ENCODE measurements at places on chromosomes 6 and 20.

DNA sequence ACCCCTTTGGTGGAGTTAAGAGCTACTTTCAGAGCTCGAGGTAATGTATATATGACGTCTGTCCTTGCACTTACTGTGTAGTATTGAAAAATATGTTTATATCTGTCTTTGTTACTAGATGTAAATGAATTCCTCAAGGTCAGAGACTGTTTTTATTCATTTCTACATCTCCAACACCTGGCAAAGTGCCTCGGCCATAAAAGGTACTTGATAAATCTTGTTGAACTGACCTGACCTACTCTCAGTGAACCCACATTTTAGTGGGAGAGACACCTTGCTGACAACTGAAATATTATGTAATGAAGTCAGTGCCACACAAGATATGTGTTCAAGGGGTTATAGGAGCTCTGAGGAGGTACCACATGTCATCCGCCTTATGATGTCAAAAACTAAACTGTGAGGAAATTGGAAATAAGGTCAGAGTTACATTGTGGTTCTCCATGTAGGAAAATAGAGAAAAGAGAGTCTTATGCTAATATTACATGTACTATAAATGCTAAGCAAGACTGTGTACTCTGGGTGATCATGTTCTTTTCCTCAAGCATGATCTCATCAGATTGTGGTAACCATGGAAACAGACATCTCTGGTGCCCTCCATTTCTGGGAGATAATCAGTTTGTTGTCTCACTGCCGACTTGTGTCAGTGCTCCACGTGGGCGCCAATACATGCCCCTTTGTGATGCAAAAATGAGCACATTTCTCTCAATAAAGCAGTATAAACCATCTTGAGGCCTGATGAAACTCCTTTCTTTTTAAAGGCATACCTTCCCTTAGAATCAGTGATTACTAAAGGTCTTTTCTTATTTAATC is 5.7 kb upstream of the TMEM30A start:
- no peak for DNase-seq

DNA sequence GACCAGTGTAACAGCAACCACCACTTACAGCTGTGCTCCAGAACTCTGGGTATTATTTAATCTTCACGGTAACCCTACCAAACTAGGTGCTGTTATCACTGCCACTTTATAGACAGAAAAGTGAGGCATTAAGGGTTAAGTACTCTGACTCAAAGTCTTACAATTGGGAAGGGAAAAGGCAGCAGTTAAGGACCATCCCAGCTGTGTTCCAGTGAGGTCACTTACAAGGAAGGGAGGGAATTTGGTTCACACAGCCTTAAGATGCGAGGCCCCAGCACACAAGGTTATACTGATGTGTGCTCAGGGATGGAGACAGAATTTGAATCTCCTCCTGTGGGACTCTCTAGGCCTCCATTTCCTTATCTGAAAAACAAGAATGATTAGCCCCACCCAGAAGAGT is 46.7 kb downstream of the TRERF1 start:
- no peak for DNase-seq

DNA sequence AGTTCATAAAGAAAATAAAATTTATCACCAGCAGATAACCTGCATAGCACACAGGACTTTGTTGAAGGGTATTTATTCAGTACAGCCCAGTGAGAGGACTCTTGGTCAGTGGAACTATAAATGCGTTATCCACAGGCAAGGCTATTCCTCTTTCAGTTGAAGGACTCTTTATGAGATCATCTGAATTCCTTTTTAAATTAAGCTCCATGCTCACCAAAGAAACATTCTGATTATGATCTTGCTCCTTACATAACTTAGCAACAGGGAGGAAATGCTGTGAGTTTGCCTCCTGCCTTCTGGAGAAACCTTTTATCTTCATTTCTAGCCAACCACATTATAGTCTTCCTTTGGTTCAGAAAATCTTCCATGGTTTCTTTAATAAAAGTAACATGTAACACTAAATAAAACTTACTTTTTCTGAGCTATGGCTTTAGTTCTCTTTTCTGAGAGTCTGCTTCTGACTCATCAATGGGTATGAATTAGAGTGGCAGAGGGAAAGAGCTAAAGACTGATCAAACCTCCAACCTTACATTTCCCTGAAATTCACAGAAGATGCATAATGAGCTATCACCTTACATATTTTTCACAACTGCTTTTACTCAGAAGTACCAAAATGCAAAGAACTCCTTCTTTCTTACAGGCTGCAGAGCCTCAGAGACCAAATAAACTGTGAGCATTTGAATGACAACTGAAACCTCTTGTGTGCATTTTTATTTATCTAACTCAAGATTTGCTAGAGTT is 267.2 kb downstream of the ADGRG6 start:
- DNase-seq = no peak

DNA sequence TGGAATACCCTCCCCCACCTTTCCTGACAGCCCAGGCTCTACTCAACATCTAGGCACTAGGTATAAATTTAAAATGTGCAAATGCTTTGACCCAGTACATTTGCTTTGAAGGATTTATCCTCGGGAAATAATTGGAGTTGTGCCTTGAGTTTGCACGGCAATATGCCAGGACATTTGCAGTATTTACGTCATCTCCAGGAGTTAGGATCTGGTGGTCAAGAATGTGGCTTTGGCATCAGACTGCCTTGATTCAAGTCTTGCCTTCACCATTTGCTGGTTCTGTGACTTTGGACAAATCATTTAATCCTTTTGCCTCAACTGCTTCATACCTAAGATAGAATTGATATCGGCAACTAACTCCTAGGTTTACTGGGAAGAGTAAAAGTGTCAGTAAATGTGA is 169.6 kb downstream of the PLCB1 start:
- no peak for DNase-seq

DNA sequence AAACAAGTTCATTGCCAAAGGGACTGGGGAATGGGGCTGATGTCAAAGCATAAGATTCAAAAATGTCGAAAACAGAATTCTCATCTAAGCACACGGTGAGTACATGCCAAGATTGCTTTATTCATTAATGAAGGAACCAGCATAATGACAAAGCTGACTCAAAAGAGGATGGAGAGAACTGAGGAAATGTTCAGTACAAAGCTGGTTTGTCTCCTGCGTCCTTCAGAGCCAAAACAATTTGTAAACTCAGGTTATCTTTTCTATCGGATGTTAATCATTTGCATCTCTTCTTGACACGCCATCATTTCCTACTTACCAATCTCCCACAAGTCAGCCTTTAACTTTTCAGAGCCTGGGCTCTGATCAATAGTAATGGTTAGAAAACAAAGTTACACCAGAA is 195.6 kb upstream of the PMEPA1 start:
- DNase-seq = no peak

DNA sequence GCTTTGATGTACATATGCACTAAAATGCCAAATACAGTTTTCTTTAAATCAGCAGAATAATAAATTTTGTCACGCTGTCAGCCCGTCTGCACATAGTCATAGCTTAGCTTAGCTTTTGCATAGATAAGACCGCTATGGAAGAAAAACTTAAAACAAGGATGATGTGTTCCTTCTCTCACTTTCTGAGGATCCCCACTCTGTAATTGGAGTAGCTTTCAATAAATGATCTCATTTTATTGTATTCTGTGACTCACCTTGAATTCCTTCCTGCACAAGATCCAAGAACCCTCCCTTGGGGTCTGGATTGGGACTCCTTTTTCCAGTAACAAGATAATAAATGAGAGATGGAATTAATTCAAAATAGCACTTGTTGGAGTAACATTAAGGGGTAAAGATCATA is 186.2 kb downstream of the CDH26 start:
- no peak for DNase-seq

- DNase-seq = no peak
These were observed 272.2 kb downstream of the KCNQ5 start for GRCh38 chr6:72894091-72894490.

- no peak for DNase-seq
These were observed 73.6 kb downstream of the NDUFAF5 start for GRCh38 chr20:13858439-13858838.

DNA sequence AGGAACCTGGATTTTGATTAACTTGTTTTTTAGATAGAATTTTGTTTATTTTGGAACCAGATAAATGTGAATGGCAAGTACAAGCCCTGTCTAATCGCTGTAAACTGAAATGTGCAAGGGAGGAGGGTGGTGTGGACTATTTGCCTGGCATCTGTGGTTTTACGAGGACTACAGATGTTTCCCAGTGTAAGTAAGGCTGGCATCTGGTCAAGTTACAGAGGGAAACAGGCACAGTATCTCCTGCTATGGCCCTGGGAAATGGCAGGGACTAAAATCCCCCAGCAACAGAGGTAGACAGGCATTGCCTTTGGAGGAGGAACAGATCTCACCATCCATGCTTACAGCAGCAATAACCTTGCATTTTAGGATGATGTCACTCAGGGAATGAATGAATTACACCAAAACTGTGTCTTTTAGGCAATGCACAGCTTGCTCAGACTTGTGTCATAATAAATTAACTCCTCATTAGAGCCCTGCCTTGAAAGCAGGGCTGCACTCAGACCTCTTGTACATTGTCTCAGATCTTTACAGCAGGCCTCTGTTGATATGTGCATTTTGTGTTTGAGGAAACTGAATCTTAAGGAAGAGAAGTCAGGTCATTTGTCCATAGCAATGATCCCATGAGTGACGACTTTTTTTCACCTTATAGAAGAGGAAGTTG is 96.2 kb downstream of the TCP11 start:
- no peak for DNase-seq

DNA sequence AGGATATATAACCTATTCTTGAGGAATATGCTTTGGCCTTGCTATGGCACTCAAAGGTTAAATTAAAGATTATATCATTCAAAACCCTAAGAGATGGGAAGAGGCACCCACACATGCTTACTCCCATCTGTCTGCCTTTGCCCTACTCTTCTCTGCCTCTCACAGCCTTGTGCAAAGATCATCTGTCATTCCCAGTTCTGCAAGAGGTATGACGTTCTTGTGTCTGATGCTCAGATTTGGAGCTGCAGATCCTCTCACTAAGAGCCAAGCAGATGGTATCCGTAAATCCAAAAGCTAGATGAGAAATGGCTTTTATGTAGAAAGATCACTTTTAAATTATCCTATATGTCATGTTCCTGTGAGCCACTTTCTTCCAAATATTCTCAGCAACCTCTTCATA is 112.0 kb downstream of the GPR63 start:
- no peak for DNase-seq

DNA sequence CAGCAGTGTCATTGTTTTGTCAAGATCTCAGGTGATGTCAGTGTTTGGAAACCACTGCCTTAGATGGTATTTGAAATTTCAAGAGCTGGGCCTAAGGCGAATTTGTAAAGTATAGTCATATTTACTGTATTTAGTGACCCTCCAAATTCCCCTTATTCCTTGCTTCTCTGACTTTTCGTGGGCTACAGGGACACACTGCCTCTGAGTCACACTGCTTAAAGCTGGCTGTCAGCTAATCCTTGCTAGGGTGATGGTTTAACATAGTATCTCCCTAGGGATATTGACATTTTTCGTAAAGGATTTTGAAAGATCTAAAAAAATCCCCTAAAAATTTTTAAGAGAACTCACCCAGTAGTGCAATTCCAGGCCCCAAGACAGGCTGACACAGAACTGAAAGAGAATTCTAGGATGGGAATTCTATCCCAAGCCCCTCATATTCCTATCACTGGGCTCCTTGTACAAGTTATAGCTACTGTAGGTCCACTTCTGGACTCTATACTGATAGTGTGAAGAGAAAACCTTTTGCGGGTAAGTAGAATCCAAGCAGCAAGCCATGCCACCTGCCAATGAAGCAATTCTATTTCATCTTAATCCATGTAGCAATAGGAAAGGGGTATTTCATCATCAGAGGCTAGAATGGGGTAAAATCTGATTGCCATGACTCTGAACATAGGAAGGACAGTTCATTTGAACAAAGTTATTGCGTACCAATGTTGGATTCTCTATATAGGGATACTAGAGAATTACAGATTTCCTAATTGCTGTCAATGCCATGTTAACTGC is 4.3 kb downstream of the BMP6 start:
- DNase-seq = no peak

GRCh38 chr6:106870824-106871717 is 103.5 kb downstream of the CD24 start:
- no peak for DNase-seq

DNA sequence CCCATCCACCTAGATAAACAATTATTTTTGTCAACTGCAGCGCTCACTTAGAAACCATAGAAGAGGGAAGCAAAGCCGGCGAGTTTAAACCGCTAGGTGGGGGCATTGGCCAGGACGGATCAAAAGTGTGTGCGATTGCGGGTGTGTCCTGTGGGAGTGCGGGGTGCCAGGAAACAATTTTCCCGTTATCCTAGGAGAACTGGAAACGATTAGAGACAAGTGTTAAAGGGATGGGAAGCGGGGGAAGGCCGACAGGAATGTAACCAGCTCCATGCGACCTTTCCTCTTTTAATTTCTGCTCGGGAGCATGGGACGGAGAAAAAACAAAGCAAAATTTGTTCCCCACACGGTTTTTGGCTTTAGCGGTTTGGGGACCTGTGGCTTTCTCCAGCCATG is 2.8 kb upstream of the HTR1B start:
- peak; percentile 53 for DNase-seq

DNA sequence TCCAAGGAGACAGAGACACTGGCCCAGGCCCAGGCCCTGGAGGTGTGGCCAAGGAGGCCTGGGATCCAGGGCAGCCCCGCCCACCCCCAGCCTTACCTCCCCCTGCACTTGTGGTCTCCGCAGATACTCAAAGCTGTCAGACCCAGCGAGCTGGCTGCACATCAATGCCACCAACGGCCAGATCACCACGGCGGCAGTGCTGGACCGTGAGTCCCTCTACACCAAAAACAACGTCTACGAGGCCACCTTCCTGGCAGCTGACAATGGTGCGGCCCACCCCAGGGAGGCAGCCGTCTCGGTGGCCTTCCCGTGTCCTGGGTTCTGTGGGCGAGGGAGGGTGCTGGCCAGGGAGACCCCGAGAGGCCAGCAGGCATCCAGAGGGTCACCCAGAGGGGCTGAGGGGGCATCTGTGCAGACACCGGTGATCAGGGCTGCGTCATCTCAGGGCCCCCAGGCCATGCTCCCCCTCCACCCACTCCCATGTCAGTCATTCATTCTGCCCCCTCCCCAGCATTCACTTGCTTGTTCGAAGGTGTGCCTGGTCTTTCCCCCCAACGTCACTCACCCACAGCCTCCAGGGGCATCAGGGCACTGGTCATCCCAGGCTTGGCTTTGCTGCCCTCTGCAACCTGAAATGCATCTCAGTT is 141.3 kb downstream of the TAF4 start:
- no peak for DNase-seq

DNA sequence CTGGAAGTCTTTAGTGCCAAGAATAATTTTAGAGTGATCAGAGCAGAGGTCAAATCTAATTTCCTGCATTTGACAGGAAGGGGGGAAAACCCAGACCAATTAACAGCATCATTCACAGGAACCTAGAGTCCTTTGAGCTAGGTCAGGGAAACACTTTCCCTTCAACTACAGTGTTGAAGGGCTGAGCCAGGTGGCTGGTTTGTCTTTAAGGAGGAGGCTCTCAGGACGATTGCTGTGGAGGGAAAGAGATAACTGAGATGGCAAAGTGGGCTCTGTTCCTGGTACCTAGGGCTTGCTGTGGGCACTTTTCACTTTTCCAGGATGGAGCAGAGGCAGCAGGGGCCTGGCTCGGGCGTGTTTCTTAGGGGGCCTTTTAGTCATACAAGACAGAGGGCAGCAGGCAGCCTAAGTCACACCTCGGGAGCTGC is 111.9 kb downstream of the SCML4 start:
- no peak for DNase-seq
